ENCODE measurements at places on chromosomes 16 and 17.

- DNase-seq = no peak
Observed at GRCh38 chr16:23901178-23902033, 65.6 kb downstream of the PRKCB start.

GRCh38 chr16:3027983-3028715 lies 4.3 kb downstream of the THOC6 start:
- DNase-seq = peak; percentile 71

DNA sequence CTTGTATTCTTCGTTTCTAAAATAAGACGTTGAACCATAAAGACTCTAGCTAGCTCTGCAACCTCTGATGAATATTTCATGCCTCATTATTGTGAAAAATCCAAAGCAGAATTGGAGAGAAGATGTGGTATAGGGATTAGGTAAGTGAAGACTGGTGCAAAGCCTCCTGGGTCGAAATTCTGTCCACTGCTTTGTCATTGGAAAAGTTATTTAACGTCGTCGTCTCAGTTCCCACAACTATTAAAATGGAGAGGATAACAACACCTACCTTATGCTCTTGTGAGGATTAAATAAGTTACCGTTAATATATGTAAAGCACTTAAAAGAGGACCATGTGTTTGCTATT lies 1.4 kb upstream of the PRPSAP2 start:
- no peak for DNase-seq

DNA sequence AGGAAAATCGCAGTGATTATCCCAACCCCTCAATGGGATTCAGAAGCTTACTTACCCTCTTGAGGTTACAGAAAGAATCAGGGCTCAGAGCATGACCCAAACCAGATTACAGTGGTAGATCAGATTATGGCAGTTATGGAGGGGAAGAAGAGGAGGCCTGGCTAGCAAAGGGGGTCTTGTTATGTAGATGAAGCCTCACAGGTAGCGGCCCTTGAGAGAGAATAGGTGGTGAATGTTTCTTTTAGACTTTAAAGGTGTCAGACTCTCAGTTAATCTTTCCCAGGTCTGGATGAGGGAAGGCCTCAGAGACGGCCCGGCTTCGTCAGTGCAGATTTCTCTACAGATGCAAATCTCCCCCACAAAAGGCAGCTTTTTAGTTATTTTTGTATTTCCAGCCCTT lies 15.6 kb downstream of the RNF112 start:
- no peak for DNase-seq

- no peak for DNase-seq
Observed at GRCh38 chr17:69870091-69870530, 204.9 kb upstream of the KCNJ16 start.

DNA sequence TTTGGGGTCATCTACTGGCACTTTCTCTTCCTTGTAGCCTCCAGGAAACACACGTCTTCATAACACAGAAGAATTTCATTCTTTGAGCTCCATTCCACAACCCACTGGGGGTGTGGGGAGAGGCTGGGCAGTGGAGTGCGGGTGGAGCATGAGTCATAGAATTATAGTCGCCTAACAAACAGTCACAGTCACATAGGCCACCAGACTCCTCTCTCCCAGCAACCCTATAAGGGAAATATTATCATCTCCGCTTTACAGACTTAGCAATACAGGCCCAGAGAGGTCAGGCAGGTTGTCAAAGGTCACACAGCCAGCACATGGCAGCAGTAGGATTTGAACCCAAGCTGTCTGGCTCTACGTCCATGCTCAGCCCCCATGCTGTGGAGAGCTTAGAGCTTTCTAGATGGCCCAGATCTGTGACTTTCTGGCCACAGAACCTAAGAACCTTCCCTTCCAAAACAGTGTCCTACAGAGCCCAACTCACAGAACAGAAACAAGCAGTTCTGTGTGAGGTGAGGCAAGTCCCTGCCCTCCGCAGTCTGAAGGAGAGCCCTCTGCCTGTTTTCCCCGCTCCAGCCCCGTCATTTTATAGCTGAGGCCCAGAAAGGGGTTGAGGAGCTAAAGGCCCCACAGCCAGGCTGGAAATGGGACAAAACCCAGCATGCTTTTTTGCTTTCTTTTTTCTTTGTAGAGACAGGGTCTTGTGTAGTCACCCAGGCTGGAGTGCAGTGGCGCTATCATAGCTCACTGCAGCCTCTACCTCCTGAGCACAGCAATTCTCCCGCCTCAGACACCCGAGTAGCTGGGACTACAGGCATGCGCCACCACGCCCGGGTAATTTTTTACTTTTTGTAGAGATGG lies 10.7 kb upstream of the LITAF start:
- peak; percentile 89 for DNase-seq
